ENCODE measurements at places on chromosomes 13 and 19. TPM values are rescaled to one million over a fixed set of nuclear protein-coding genes. Genes with fewer than 3 reads are reported as not detected.

The APLP1 gene
- total RNA-seq, result 4.0 TPM

The OSCAR gene
- 0.07 TPM for total RNA-seq

The ZNF43 gene
- total RNA-seq, result 8.2 TPM

The PSG3 gene
- not detected for total RNA-seq

The TEX26 gene
- total RNA-seq, result not detected

The SELENOV gene
- total RNA-seq, result not detected

Measured in pulmonary artery endothelial cell (primary cell).